ENCODE measurements at places on chromosomes 16 and 17.

DNA sequence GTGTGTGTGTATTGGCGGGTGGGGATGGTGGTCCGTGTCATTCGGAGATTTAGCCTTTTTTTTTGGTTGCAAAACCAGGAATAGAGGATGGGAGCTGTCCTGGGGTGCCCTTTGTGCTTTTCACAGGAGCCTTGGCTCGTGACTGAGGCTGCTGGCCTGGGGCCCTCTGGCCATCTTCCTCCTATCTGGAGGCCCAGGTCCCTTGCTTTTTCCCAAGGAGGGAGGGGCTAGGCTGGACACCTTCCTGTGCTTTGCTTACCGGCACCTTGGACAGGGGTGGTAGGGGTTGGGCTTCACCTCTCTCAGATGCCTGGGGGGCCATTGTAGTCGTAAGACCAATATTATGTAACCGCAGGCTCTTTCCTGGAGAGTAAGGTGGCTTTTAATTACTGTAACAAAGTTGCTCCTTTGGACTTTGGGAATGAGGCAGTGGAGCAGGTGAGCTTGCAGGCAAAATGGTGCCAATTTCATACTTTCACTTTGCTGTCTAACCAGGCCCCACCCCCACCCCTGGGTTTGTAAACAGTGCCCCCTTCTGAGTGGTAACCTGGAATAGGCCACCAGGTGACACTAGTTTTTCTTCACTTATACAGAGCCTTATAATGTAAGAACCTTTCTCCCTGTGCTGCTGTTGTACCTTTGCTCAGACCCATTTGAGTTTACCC lies 1.2 kb downstream of the DYNLL2 start:
- DNase-seq = no peak

GRCh38 chr16:74585846-74586443 lies 21.0 kb downstream of the GLG1 start:
- no peak for DNase-seq

- no peak for DNase-seq
Measured at GRCh38 chr16:27829975-27830374, 233.5 kb downstream of the GSG1L start.

DNA sequence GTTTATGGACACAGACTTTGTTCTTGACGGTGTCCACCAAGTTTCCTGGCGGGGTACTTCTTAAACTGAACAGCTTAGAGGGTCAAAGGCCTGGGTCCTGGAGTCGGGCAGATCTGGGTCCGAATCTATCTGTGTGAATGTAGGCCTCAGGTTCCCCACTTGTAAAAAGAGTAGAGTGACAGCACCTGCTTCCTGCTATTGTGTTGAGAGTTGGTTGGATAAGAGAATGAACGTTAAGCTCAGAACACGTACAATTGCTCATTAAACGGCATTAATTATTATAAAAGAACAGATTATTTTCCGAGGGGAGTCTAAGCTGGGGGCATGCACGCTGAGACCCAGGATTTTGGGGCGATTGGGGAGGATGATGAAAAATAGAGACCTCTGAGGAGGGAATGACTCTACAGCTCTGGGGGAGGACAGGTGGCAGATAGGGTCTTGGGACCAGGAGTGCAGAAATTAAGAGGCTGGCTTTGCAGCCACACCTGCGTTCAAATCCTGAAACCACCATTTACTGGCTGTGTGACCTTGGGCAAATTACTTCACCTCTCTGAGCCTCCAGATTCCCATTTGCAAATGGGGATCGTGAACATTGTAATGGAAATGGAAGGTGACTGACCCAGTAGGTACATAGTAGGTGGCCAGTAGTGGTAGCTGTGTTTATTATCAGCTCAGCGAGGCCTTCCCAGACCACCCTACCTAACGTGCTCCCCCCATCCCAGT lies 862 bp downstream of the CLEC16A start:
- no peak for DNase-seq

DNA sequence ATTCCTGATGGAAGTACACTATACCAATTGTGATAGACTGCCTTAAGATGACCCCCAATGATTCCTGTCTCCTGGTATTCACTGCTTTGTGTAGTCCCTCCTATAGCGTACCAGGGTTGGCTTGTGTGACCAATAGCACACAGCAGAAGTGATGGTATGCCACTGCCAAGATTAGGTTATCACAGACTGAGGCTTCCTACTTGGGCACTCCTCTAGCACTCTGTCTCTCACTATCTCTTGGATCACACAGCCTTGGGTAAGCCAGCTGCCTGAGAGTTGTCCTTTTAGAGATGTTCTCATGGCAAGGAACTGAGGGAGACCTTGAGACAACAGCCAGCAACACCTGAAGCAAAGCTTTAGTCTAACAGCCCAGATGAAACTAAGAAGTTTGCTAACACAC lies 12.7 kb upstream of the AMFR start:
- DNase-seq = no peak

- DNase-seq = no peak
Measured at GRCh38 chr16:55508271-55508921, 476 bp upstream of the LPCAT2 start.

- DNase-seq = no peak
Measured at GRCh38 chr16:82603784-82604411, 22.9 kb upstream of the CDH13 start.

DNA sequence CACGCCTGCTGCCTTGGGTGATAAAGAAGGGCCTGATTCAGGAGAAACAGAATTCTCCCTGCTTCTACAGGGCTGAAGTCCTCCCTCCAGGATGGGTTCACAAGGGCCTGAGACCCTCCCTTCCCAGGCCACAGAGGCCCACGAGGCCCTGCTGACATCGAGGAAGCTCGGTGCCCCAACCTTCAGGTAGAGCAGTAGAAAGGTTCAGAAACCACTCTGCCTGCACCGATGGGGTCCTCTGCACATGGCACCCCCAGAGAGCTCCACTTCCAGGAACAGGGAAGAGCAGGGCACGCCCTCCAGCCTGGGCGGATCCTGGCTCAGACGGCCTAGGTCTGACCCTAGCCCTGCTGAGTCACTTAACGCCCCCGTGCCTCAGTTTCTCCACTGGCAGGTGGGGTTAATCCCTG lies 773 bp downstream of the CENPX start:
- no peak for DNase-seq

DNA sequence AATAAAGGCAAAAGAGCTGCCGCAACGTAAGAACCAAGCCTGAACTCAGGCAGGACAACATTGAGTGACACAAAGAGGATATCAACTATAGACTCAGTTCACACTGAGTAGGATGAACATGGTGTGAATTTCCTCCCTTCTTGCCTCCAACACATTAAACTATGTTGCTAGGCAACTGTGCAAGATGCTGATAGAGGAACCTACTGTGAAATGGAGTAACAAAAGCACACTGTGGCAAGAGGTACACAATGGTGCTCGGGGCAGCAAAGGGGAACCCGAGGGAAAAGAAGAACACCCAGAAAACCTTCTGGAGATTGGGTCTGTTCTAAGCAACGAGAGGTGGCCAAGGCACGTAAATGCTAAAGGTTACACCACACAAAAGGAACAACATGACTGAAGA lies 34.1 kb downstream of the GRB2 start:
- no peak for DNase-seq

DNA sequence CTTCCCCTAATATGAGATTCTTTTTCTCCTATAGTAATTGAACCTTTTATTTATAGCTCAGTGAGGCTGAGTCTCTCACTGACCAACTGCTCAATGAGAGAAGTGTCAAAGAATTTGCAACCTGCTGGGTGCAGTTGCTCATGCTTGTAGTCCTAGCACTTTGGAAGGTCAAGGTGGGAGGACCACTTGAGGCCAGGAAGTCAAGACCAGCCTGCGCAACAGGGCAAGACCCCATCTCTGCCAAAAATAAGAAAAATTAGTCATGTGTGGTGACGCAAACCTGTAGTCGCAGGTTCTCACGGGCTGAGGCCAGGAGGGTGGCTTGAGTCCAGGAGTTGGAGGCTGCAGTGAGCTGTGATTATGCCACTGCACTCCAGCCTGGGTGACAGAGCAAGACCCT lies 30.9 kb upstream of the CRYBA1 start:
- no peak for DNase-seq

- no peak for DNase-seq
Measured at GRCh38 chr17:77675816-77676215, 282.7 kb upstream of the TNRC6C start.

DNA sequence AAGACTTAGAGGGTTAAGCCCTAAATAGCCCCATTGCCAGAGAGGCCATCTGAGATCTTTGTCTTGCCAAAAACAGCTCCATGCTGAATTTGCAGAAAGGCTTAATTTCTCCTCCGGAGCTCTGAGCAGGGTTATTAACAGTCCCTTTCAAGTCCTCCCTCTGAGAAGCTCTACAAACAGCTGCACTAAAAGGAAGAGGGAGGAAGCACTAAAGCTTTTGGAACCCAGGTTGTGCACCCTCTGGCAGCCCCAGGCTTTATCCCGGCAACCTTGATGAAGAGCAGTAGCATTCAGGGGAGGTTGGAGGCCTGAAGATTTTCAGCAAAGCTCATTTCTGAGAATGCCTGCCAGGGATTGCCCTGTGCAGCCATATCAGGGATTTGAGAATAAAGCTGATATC lies 554.7 kb downstream of the RBFOX1 start:
- no peak for DNase-seq

GRCh38 chr17:3826191-3826590 lies 19.9 kb downstream of the NCBP3 start:
- DNase-seq = no peak

DNA sequence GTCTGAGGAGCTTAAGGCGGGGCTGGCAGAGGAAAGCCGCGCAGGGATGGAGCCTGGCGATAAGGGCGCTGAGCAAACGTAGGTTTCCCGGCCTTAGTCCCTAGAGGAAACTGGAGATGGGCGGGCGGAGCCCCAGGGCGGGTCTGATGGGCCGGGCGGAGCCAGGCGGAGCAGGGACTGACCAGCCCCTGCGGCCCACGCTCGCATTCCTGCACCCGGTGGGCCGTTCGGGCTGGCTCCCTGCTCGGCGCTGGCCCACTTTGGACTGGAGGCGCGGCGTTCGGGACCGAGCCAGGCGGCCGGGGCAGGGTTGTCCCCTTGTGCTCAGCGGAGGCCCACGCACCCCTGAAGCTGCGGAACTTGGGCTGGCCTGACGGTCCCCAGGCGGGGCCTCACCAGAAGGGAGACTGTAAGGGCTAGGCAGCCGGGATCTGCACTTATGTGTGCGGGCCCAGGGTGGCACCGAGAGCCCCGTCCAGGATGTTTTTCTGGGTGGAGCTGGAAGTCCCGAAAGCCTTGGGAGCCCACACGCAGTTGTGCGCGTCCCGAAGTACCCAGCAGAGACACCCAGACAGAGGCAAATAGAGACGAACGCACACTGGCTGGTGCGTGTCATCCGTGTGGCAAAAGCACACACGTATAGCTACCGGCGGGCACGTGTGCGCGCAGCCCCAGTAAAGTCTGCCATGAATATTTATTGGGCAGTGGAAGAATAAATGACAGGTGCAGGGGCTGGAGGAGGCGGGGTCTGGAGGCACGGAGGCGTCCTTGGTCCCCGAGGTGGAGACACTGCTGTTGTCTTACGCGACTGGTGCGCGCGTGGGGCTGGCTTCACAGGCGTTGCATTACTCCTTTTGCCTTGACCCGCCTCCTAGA lies 1.4 kb downstream of the PYDC1 start:
- DNase-seq = peak; percentile 67

DNA sequence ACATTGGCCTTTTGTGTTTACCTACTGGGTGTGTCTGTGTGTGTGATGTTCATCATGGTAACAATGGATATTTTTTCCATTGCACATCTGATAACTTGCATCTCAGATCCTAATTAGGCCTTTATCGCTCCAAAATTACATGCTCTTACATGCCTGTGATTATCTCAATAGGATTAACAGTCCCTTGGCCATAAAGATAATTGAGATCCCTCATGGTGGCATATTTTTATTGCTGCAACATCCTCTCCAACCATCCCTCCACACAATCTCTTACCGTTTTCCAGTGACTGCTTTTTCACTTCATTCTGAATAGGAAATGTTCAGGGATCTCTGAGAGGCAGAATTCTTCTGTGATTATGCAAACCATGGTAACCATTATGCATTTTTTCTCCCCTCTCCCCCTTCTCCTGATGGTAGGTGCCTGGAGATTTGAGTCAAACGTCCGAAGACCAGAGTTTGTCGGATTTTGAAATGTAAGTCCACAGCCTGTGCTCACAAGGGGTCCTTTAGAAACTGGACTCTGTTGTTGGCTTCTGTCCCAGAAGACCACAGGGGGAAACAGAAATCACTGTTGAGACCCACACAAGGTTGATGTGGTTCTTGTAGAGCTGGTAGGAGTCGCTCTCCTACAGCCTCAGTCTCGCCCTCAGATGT lies 405.5 kb downstream of the CPPED1 start:
- DNase-seq = peak; percentile 36

GRCh38 chr17:70028397-70028796 lies 46.6 kb upstream of the KCNJ16 start:
- no peak for DNase-seq

DNA sequence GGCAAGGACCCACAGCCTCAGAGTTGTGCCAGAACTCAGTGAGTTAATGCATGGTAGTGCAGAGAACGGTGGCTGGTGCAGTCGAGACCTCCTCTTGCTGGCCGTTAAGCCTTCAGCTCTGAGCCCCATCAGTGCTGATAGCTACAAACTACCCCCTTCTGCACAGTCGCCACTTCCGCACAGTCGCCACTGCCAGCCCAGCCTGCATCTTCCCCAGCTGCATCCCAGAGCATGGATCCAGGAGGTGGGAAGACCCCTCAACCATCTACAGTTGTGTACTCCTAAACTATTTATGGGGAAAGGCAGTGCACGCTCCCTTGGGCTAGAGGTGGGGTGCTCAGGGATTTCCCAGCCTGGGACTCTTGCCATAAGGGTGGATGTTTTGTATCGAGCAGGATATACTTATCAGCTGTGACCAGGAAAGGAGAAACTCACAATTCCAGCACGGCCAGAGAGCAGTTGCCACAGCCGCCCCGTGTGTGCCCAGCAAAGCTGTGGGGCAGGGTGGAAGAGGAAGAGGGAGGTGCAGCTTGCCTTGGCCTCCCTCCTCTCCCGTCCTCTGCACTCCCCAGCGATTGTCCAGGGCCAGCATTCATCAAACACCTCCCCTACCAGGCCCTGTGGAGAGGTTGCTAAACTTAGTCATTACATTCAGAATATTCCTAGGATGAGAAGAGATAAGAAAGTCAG lies 49.5 kb upstream of the CMIP start:
- DNase-seq = no peak

- no peak for DNase-seq
Measured at GRCh38 chr16:49427771-49428170, 54.2 kb downstream of the C16orf78 start.

GRCh38 chr16:72999541-73000019 lies 48.3 kb downstream of the ZFHX3 start:
- no peak for DNase-seq

- DNase-seq = no peak
Measured at GRCh38 chr17:66200685-66201092, 8.8 kb upstream of the CEP112 start.
